ENCODE measurements at places on chromosomes 12 and 14. TPM values are rescaled to one million over a fixed set of nuclear protein-coding genes. Genes with fewer than 3 reads are reported as not detected.
A peak's percentile ranks its signal among the peaks of the same experiment; 100 is the strongest.

- ATAC-seq: no peak
Measured at GRCh38 chr12:77645966-77646598, 184.6 kb upstream of the NAV3 start.

Gene SMIM41
- not detected for total RNA-seq

Gene KRT79
- total RNA-seq: not detected

GRCh38 chr14:35332517-35333263 lies 40.5 kb downstream of the PSMA6 start:
- peak; percentile 62 for ATAC-seq

Gene LHX5
- total RNA-seq: not detected
